NCI-H1694 (cell line): ENCODE measurements at places on chromosomes 2 and 18.
A peak's percentile ranks its signal among the peaks of the same experiment; 100 is the strongest.

GRCh38 chr2:230873661-230874401 is 9.1 kb downstream of the ITM2C start:
- no peak for DNase-seq

DNA sequence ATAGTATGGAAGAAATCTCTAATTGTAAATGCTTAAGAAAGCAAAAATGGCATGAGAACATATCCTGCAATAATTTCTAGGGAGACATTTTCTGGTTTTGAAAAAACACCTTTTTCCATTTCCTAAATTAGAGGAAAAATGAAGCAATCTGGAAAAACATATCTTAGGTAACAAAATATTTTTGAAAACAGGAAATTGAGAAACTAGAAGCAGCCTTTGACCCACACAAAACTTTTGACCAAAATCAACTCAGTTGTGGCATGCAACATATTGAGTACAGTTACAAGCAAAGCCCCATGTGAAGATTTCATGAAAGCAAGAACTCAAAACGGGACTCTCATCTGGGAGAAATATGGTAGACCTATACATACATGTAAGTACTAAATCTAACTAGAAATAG is 28.6 kb upstream of the CHAC2 start:
- DNase-seq, result no peak

GRCh38 chr18:34320267-34320666 is 95.6 kb upstream of the NOL4 start:
- no peak for DNase-seq

- no peak for DNase-seq
Observed at GRCh38 chr18:48875314-48875941, 75.3 kb downstream of the SMAD7 start.

GRCh38 chr2:11102466-11102865 is 52.8 kb upstream of the SLC66A3 start:
- DNase-seq, result no peak

GRCh38 chr2:199443589-199444130 is 14.1 kb downstream of the SATB2 start:
- no peak for DNase-seq

DNA sequence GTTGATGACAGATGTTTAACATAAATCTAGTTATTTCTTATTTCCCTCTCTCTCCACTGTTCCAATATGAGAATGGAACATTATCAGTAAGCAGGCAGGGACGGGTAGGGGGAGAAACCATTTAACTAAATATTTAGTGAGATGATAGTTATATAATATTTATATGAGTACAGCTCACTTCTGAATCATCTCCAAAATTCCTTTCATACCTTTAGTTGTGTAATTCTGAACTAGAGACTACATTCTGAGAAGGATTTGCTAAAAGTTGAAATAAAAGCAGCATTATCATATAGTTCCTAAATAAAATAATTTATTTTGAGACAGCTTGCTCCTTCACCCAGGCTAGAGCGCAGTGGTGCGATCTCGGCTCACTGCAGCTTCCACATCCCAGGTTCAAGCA is 41.4 kb downstream of the B4GALT6 start:
- DNase-seq, result no peak

- DNase-seq, result no peak
Observed at GRCh38 chr2:83874712-83875430, 584.2 kb downstream of the SUCLG1 start.

- no peak for DNase-seq
Observed at GRCh38 chr18:32544088-32544487, 73.4 kb upstream of the GAREM1 start.

- DNase-seq, result no peak
Observed at GRCh38 chr18:79932907-79933306, 18.5 kb downstream of the SLC66A2 start.

- DNase-seq, result no peak
Observed at GRCh38 chr2:176669398-176670174, 400.3 kb downstream of the MTX2 start.

DNA sequence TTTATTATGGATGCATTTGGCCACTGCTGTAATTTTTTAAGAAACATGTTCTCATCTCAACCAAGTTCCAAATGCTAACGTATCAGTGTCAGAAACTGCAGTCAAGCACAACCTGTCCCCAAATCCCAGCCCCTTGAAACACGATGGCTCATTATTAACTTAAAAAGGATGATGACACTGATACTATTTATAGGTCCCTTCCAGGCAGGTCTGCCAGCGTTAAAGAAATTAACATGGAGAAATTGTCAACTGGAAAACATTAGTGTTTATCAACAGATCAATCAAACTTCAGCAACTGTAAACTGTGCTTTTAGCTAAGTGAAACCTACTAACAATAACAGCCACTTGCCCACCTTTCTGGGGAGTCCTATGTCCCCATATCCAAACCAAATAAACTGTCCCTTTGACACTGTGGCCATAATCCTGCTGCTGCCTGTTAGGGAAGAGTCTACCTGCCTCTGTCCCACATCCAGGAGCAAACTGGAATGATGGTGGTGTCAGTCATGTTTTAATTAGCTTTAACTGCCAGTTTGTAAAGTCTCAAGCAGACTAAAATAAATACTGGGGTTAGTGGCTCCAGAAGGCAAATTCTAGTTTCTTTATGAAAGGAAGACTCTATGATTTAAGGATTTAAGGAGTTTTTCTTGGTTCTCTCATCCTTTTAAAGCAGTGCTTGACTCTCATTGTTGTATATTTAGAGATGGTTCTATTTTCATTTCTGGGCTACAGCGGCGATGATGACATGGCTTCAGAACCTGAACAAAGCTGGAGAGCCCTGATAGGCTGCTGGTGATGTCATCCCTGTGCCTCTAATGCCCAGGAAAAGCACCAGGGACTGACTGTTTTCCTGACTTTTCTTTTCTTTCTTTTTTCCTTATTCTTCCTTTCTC is 583.6 kb upstream of the PIK3C3 start:
- no peak for DNase-seq

GRCh38 chr18:45976974-45977373 is 9.8 kb upstream of the EPG5 start:
- no peak for DNase-seq

- no peak for DNase-seq
Observed at GRCh38 chr18:55779691-55780585, 191.9 kb upstream of the TCF4 start.

DNA sequence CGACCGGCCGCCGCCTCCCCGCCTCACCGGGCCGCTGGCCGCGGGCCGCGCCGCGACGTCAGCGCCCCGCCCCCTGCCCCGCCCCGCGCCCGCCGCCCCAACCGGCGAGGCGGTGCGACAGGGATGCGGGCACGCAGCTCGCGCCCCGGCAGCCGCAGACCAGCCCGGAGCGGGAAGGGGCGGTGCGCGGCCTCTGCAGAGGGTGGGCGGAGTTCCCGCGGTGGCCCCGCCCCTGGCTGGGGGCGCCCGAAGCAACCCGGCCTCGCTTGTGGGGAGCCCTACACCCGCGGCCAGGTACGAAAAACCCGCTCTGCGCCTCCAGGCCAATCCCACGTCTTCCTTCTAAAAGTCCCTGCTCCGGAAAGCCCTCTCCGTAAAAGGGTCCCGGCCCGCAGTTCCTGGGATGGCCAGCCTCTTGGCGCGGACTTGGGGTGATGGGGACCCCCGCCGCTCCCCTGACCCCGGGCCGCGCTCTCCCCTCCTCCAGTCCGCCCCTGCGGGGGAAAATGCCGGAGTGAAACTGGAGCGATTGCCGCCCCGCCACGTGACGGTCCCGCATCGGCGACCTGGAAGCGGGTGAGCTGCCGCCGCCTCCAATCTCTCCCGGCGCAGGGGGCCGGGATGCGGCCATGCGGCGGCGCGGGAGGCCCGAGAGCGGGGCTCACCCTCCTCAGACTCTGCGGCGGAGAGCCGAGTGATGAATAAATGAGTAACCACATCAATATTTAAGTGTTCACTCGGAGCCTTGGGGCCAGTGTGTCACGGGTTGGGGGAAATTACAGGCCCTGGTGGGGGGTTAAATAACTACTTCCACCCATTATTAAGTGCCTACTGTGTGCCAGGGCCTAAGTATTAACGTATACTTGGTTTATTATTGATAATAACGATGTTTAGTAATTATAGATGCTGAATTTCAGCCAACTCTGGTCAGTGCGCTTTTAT is at the start of gene RAB11FIP5:
Gene RAB11FIP5, minus strand, starts transcription at position 36 of the 942 bp plus-strand sequence. CDS start 171 bp downstream, outside the sequence.
- DNase-seq, result peak; percentile 22

- no peak for DNase-seq
Observed at GRCh38 chr18:7301094-7301493, 70.2 kb downstream of the LRRC30 start.

DNA sequence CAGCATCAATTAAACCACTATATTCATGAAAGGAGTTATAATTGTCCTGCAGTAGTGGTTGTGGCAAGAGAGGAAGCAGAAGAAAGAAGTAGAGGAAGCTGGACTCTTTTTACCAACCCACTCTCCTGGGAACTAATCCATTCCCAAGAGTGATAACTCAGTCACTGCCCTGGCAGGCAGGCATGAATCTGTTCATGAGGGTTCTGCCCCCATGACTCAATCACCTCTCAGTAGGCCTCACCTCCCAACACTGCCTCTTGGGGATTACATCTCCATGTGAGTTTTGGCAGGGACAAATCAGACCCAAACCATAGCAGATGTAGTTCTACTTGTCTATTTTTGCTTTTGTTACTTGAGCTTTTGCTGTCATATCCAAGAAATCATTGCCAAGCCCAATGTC is 232.7 kb upstream of the MAP2 start:
- no peak for DNase-seq

DNA sequence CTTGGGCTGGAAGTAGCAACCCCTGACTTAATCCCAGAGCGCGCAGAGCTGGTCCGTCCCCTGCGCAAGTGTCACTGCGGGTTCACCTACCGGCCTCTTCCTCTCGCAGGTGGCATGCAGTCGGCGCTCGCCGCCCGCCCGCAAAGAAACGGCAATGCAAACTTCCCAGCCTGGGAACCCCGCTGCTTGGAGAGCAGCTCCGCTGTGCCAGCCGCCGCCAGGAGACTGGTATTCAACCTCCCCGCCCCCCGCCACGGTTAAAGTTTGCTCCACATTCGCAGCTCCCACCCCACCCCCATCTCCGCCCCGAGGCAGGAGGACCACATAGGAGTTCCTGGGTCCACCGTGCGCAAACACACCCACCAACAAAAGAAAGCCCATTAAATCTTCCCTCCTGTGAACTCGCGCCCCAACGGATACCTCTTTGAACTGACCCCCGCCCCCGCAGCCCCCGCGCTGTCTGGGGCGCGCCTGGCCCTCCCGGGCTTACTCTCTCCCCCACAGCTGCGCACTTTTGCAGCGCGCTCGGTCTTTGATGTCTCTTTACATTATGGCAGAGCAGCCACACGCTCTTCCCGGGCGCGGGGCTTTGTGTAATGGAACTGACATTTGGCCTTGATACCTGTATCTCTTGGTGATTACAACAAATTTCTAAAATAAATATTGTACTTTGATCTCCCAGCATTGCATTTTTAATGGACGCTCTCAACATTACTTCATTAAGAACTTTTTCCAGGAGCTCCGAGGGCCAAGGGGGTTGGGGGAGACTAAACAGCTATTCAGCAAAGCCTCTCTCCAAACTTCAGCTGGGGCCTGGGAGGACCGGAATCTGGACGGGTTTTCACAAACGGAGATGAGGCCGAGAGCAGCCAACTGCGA is 3.1 kb upstream of the SP5 start:
- no peak for DNase-seq

- DNase-seq, result no peak
Observed at GRCh38 chr2:239727182-239727775, 297.9 kb downstream of the NDUFA10 start.
